ENCODE measurements at places on chromosomes 3 and 15.
A peak's percentile ranks its signal among the peaks of the same experiment; 100 is the strongest.

GRCh38 chr15:98682992-98683701 lies 34.8 kb downstream of the IGF1R start:
- no peak for DNase-seq

DNA sequence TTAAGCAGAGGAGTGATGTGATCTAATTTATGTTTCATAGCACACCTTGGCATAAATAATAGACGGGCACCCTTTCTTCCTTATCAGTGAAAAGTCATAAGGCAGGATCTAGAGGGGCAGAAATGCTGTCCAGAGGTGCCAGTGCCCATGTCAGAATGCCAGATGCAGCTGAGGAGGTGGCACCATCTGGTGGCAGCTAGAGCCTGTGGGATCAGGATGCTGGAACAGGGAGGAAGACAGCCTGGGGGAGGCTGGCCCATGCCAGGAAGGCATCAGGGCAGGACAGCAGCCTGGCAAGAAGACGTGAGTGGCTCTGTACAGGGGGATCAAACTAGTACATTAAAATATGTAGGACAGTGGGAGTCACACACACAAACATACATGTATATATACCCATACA lies 16.5 kb downstream of the MYH15 start:
- DNase-seq, result no peak

GRCh38 chr3:177948716-177949425 lies 587.4 kb upstream of the KCNMB2 start:
- DNase-seq, result no peak

- no peak for DNase-seq
These were observed 76.3 kb downstream of the VGLL3 start for GRCh38 chr3:86914670-86915069.

DNA sequence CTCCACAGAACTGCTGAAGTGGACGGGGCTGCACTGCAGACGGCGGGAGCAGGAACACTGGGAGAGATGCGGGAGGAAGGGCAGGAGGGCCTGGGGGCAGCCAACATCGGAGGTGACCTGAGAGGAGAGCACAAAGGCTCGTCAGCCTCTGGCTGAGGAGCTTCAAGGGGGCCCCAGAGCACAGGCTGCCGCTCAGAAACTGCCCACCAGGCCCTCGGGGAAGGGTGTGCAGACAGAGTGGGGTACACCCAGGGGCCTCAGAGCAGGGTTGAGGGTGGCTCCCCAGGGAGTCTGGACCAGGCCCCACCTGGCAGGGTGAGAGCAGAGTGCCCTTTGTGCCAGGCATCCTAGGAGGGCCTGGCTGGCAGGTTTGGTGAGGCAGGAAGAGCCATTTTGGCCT lies 14.7 kb upstream of the RHO start:
- DNase-seq, result no peak

DNA sequence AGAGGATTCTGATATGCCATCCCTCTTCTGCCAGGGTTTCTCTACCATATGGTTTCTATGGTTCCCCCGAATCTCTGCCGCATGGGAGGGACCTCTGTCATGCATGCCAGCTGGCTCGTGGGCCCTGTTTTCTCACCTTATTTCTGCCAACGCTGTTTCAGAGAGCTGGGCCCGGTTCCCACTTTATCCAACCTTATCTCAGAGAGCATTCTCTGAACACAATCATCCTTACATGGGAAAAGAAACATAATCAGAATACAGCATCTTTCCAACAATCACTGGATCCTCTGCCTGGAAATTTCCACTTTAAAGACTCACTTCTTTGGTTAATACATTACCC lies 234.5 kb upstream of the ZBTB20 start:
- DNase-seq, result peak; percentile 49

Data from ureter (tissue), 1 donor.